ENCODE measurements at places on chromosomes 2 and 18.

GRCh38 chr2:178008636-178009289 is 63.8 kb downstream of the PDE11A start:
- DNase-seq, result peak; percentile 68

GRCh38 chr2:39146630-39147029 is 25.8 kb upstream of the SOS1 start:
- no peak for DNase-seq

DNA sequence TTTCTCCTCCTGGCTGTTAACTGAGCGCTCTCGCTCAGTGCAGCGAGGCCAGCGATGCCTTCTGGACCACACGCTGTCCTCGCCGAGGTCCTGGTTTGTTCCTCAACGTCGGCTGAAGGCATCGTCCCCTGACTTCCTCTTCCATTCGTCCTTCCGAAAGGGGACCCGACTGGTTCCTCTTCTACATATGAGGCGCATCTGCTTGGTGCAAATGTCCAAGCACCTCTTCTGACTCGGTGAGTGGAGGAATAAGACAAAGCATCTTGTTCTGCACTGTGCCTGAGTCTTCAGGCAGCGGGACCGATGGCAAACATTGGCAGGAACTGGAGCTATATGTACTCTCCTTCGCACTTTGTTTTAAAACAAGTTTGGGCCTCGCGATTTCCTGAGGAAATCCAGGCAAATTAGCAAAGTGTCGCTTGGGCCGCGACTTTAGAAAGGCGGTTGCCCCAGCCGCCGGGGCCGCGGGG is 621 bp upstream of the KCNS3 start:
- no peak for DNase-seq

DNA sequence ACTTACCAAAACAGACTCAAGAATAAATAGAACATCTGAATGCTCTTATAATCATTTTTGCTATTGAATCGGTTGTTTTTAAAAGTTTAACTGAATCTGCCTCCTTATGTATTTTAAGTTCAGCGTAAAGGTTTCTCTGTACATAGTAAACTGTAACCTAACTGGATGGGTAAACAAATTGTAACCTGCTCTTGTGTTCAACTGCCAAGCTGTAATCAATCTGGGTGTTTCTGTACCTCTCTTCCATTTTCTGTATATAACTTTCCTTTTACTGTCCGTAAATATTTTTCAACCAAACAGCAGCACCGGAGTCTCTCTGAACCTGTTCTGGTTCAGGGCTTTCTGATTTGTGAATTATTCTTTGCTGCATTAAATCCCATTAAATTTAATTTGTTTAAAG is 27.6 kb upstream of the DNAH7 start:
- no peak for DNase-seq

DNA sequence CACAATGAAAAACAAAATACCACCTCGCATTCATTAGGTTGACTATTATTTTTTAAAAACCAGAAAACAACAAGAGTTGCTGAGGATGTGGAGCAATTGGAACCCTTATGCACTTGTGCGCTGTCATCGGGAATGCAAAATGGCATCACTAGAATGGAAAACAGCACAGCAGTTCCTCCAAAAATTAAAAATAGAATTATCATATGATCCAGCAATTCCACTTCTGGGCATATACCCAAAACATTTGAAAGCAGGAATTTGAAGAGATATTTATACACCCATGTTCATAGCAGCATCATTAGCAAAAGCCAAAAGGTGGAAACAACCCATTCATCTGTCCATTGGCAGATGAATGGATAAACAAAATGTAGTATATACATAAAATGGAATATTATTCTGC is 11.9 kb upstream of the NMUR1 start:
- DNase-seq, result no peak

DNA sequence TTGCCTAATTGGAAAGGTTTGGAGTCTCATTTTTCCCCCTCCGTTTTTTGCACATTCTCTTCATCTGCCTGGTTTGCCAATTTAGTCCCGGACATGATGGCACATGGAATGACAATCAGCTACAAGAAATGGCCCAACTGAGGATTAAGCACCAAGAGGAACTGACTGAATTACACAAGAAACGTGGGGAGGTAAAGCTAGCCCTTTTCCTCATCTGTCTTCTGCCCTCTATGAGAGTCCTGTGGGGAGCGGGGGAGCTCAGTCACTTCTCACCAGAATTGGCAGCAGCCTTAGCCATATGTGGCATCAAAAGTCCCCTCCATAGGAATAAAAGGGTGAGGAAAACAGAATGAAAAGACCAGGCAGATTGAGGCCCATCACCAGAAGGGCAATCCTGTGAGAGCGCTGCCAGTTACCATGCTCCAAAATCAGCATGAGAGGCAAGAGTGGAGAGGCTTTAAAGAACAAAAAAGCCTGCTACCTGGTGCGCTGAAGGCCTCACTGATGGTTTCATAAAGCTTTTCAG is 11.6 kb downstream of the ATG16L1 start:
- no peak for DNase-seq

DNA sequence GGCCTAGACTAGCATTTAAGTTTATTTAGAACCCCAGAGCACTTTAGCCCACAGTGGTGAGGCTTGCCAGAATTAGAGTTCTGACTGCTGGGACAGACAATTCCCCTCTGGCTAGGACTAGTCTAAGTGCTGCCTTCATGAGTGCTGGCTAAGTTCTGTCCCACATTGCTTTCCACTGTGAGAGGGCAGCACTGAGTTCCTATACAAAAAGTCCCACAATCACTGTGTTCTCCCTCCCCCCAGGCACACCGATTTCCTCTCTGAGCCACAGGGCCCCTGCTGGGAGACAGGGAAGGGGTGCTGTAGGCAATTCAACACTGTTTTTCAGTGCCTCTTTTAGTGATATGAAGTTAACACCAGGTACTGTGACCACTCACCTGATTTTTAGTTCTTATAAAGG is 310.9 kb downstream of the DLGAP1 start:
- no peak for DNase-seq

GRCh38 chr2:61707984-61708852 is 145.6 kb downstream of the FAM161A start:
- DNase-seq, result peak; percentile 28

DNA sequence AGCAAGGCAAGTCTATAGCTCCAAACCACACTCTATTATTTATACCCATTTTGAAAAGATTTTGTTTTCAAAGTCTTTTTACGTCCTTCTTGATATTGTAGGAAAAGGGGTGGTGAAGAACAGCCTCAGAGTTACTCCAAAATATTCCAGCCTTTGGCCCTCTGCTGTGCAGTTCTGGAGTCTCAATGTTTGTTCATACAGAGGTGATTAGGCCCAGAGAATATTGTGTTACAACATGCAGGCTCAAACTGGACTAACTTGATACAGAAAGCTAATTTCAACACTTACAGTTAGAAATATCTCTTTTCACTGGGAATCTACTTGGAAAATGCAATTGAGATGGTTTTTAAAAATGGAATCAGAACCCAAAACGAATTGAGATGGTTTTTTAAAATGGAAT is 40.4 kb upstream of the SLC25A52 start:
- no peak for DNase-seq

GRCh38 chr18:39622431-39622830 is 2056.8 kb upstream of the CELF4 start:
- peak; percentile 16 for DNase-seq

GRCh38 chr2:98461498-98462049 is 16.9 kb downstream of the INPP4A start:
- DNase-seq, result no peak

- no peak for DNase-seq
Measured at GRCh38 chr2:239093542-239093941, 245.7 kb downstream of the TWIST2 start.

DNA sequence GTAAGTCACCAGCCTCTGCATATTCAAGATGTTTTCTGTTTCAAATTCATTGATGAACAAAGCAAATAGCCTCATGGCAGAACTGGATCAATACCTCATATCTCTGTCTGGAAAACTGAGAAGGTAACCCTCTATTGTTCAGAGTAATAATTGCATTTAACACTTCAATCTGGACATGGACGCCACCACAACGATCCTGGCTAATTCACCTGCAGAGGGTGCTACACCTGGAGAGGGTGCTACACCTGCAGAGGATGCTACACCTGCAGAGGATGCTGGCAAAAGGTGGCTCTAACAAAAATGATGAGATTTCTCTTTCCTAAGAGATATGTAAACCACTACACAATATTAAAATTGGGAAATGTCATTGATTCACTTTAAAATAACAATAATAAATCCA is 183.1 kb upstream of the HNRNPA3 start:
- DNase-seq, result no peak

DNA sequence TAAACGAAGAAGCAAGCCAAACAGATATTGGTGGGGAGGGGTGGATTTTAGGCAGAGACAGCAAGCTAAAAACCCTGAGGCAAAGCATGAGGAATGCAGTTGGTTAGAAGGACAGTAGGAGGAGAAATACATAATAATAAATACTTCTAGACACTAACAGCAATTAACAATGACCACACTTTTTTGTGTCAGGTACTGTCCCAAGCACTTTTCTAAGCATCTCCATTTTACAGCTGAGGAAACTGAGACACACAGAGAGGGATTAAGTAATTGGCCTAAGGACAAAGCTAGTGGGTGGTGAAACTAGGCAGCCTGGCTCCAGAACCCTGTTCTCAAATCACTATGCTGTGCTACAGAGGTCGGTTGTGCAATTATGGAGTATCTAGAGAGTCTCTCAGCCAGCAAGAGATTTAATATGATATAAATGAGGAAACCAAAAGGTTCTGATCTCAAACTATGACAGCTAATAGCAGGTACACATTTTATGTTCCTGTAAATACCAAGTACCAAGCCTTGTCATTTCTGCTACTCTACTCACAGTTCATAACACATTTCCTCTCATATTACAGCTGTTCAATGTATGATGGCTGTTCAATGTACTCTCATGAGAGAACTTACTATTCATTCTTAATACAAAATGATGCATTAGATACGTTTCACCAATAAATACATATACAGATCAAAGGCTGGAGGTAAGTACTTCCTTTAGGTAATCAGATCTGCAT is 5.3 kb downstream of the MAP4K3 start:
- no peak for DNase-seq

GRCh38 chr2:144587306-144587705 is 67.4 kb upstream of the ZEB2 start:
- DNase-seq, result no peak

DNA sequence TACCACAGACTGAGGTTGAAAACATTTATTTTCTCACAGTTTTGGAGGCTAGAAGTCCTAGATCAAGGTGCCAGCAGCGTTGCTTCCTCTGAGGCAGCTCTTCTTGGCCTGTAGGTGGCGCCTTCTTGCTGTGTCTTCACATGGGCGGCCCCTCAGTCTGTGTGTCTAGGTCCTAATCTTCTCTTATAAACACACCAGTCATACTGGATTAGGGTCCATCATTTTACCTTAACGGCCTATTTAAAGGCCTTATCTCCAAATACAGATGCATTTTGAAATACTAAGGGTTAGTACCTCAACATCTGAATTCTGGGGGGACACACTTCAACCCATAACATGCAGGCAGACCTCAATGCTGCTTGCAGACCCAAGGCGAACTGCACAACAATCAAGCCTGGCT is 4.4 kb upstream of the RMC1 start:
- peak; percentile 71 for DNase-seq

DNA sequence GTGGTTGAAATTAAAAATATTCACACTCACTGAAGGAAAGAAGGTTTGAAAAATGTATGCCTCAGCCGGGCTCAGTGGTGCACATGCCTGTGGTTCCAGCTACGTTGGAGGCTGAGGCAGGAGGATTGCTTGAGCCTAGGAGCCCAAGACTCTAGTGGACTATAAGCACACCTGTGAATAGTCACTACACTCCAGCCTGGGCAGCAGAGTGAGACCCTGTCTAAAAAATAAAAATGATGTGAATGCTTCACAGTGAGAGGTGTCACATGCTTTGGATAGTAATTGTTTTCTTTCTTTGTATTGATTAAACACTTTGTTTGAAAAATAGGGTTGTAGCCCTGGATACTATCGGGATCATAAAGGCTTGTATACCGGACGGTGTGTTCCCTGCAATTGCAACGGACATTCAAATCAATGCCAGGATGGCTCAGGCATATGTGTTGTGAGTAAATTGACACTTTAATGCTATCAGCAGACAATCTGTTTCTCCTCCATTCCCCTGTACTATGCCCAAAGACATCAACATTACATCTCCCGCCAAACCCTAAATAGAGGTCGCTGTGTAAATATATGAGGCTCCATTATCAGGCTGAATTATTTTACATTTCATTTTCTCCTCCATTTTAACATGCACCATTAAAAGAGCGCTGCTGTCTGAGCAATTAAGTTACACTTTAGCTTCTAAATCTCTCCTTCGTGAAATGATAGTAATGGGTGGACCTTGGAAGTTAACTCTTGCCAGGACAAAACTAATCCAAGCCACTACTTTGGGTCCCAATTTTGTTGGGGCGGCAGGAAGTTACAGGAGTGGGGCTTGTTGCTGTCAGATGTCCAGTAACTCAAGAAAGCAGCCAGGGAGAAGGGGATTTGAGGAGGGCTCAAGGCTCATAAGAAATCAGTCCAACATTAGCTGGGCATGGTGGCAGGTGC is 138.3 kb upstream of the TTC39C start:
- no peak for DNase-seq

DNA sequence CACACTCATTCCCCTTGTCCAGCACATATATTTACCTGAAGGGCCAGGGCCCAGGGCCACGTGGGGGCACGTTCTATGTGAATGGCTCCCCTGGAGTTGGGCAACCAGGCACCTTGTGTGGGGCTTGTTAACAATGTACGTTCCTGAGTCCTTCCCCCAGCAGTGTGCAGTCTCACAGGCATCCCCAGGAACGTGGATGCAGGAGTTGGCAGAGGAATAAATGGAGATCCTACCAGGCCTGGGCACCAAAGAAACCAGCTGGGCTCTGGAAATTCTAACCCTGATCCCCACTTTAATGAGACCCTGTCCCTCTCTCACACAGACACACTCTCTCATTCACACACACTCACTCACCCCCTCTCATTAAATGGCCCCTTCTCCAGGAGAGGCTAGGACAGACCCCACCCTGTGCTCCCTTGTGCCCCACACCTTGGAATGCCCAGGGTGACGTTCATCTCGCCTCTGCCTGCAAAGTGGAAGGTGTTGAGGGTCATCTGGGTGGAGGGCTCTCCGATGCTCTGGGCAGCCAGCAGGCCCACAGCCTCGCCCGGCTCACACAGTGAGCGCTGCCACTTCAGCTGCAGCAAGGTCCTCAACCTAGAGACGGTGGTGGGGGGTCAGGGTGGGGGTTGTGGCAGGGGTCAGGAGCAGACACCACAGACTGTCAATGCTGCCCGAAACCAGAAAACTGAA is 65.6 kb downstream of the POLR1A start:
- DNase-seq, result no peak

- no peak for DNase-seq
Measured at GRCh38 chr2:85367180-85367579, 12.6 kb downstream of the ELMOD3 start.

- DNase-seq, result no peak
Measured at GRCh38 chr2:156673333-156673615, 237.1 kb downstream of the GPD2 start.

DNA sequence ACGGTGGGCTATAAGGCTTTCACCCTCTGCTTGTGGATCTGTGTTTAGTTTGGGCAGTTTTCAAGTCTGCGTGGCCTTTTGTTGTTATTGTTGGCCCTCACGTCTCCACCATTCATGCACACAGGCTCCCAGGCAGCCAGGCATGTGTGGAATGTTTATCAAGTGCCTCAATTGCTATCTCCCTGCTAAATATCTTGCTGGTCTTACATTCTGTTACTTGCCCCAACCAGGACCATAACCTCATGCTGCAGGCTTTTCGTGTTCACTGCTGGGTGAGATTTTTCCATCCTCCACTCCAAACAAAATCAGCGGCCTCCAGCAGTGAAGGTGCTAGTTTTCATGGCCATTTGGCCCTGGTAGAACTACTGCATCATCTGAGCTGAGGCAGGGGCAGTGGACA is 63.0 kb upstream of the DSC1 start:
- peak; percentile 46 for DNase-seq

GRCh38 chr2:23666980-23667357 is 260.0 kb downstream of the ATAD2B start:
- DNase-seq, result no peak
